ENCODE measurements at places on chromosomes 7 and 10. TPM values are rescaled to one million over a fixed set of nuclear protein-coding genes. Genes with fewer than 3 reads are reported as not detected.

CNPY1 gene
- not detected for total RNA-seq

HOGA1 gene
- total RNA-seq, result not detected

RPEL1 gene
- not detected for total RNA-seq

FBXL13 gene
- 0.32 TPM for total RNA-seq

WNT16 gene
- total RNA-seq, result not detected

KIF11 gene
- total RNA-seq, result 59.3 TPM

LOXL4 gene
- not detected for total RNA-seq

SKIDA1 gene
- total RNA-seq, result 0.32 TPM

RBM33 gene
- total RNA-seq, result 81.1 TPM

PVRIG gene
- 27.7 TPM for total RNA-seq

ADAMTS14 gene
- not detected for total RNA-seq

TMEM184A gene
- total RNA-seq, result 0.14 TPM

SEMA4G gene
- 0.84 TPM for total RNA-seq

SLC26A3 gene
- total RNA-seq, result not detected

TET1 gene
- 1.3 TPM for total RNA-seq

CCZ1B gene
- total RNA-seq, result 42.4 TPM

SVOPL gene
- not detected for total RNA-seq

ITIH2 gene
- not detected for total RNA-seq

RELN gene
- total RNA-seq, result not detected

KEL gene
- total RNA-seq, result 0.44 TPM

SPRN gene
- total RNA-seq, result not detected

NEURL1 gene
- total RNA-seq, result 2.4 TPM

PRTFDC1 gene
- total RNA-seq, result 0.32 TPM

ENTPD1 gene
- not detected for total RNA-seq

WEE2 gene
- total RNA-seq, result not detected

All from activated CD4-positive, alpha-beta T cell treated with anti-CD3 and anti-CD28 coated beads for 36 hours (primary cell).